ENCODE measurements at places on chromosomes 3 and 15.

GRCh38 chr15:62209322-62209721, 44.2 kb upstream of the C2CD4B start:
- no peak for DNase-seq

DNA sequence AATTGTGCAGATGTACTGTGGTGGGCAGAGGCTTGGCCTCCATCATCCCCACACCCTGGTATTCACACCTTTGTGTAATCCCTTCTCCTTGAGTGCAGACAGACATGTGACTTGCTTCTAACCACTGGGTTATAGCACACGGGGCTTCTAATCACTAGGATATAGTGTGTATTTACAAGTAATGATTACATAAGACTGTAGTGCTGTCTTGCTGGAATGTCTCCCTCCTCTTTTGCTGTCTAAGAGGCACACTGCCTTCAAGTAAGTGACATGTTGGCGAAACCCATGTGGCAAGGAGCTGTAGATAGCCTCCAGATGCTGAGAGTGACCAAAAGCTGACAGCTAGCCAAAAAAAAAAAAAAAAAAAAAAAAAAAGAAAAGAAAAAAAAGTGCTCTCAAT, 542.7 kb upstream of the MDFIC2 start:
- no peak for DNase-seq

- DNase-seq: no peak
Observed at GRCh38 chr15:77387365-77388105, 32.4 kb downstream of the PEAK1 start.

DNA sequence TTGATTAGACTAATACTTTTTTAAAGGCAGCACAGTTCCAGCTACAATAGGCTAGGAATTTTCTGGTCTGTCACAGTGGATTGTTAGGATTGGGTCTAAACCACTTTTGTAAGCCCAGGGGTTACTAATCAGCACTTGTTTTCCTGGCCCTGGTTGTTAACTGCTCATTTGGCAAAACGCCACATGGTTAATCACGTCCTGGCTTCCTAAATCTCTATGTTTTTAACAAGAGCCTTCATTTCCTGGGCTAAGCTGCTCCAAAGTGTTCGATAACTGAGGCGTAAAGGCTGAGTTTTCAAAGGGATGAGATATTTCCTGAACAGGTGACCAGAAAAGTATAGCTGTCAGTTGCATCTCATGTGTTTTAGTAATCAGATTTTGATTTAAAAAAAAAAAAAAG, 38.9 kb upstream of the CLRN1 start:
- DNase-seq: no peak

DNA sequence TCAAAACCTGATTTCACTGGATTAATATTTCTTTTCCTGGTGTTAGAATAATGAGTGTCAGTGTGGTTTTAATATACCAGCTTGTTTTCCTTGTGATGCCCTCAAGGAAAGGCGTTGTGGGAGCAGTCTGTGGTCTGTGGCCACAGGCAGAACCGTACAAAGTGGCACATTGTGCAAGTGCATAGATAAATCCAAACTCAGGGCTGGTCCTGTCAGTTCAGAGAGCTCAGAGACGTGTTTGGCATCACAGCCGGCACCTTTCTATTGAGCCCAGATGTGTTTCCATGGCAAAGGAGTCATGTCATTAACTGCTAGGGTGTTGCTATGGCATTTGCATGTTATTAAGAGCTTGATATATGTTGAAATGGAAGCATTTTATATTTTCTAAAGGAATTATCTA, 289.9 kb upstream of the RASGRP1 start:
- DNase-seq: no peak

DNA sequence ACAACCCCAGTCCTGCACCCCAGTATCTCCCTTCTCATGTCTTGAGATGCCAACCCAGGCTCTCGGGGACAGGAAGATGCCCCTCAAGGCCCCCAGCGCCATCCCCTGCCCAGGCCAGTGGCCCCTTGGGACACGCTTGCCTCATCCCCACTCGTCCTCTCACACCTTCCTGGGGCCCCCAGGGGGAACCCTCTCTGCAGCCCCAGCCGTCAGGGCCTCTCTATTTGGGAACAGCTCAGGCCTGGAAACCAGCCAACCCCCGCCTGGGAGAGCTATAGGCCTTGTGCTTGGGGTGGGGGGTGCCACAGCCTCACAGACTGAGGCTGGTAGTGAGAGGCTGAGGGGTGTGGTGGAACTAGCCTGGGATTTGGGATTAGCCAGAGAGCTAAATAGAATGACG, 7.8 kb downstream of the LINGO1 start:
- DNase-seq: no peak

GRCh38 chr3:28768439-28768838, 419.8 kb upstream of the AZI2 start:
- no peak for DNase-seq

DNA sequence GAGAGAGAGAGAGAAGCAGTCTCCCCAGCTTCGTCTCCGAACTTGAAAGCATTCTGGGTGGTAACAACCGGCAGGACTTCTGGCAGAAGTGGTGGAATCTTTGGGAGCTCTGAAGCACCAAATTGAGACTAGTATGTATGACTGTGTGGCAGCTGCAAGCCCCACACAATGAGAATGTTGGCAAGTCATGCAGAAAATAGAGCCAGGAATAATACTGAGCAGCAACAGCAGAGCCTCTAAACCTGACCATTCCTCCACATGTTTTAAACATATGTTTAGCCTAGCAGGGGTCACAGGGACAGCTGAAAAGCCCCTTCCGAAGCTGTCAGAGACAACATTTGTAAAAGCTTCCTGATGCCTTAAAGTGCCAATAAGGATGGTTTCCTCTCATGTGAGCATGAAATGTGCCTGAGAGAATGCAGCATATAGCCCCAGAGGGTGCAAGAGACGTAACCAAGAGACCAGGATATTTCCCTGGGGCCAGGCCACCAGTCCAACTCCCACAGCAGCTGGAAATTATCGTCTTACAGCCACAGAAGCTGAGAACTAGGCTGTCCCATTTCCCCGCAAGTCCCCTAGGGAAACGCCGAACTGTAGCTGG, 178.6 kb upstream of the CCDC54 start:
- DNase-seq: no peak

GRCh38 chr15:71152542-71152941, 37.3 kb downstream of the THSD4 start:
- DNase-seq: no peak
